ENCODE measurements at places on chromosomes 6 and 20. TPM values are rescaled to one million over a fixed set of nuclear protein-coding genes. Genes with fewer than 3 reads are reported as not detected.

DNA sequence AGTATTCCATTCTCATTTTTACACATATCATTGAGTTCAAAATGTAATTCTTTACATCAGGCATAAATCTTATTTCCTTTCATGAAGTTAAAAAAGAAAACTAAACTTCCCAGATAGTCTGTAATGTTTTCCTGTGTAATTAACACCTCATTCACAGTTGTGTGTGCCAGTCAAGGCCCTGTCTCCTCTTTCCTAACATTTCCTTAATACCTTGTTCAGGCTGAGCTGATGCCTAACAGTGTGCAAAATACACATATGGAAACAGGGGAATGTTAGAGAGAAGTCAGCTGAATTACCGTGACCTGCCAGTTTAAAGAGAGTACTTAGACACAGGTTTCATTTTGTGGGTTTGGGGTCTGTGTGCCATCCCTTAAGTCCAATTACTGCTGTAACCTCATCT lies 208.7 kb downstream of the COL9A1 start:
- DNase-seq, result no peak

- DNase-seq, result peak; percentile 23
Measured at GRCh38 chr6:63804381-63804956, 168.9 kb downstream of the PHF3 start.

DNA sequence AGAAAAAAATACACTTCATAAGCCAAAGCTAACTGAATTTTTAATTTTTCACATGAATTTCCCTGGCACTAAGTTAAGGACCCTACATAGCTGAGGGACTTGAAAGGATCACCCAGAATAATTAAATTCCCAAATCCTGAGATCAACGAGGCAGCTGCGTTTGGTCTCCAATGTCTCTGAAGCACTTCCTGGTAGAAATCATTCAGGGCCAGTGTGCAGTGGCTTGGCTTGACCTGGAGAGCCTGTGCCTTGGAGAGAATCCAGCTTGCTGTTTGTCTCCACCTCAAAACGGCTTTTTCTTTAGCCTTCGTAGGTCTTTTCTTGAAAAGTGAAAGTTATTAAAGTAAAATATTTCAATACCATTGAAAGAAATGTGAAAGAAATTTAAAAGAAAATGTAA lies 92.4 kb downstream of the SMOC2 start:
- no peak for DNase-seq

GRCh38 chr6:27352850-27353249 lies 35.7 kb upstream of the ZNF391 start:
- no peak for DNase-seq

DNA sequence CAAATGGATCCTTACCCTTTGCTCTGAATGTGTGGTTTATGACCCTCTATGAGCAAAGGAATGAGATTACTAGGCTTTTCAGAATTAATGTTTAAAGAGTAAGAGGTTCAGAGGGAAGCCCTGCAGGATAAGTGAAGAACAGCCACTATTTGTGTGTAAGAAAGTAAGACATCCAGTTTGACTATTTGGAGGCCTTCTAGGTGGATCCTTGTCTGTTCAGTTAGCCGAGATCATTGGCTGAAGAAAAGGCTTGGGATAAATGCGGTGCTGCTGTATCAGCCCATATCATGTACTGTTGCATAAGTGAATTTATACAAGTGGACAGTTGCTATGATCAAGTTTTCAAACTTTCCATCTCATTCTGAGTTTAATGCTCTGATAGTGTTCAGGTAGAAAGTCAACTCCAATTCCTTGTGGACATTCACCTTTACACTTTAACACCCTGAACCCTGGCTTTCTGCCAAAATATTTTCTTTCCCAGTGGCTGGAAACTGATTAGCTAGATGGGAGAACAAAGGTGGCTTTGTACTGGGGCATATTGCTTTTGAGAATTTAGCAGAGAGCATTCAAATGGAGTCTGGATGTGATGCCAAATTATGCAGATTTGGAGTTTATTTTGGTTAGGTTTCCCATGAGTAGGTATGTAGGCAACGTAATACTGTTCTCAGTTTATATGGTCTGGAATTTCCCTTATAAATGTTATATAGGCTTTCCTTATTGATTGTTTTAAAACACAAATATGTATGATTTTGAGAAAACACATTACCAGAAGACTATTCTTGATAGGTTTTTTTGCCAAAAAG lies 15.0 kb downstream of the PARD6B start:
- DNase-seq, result no peak

DNA sequence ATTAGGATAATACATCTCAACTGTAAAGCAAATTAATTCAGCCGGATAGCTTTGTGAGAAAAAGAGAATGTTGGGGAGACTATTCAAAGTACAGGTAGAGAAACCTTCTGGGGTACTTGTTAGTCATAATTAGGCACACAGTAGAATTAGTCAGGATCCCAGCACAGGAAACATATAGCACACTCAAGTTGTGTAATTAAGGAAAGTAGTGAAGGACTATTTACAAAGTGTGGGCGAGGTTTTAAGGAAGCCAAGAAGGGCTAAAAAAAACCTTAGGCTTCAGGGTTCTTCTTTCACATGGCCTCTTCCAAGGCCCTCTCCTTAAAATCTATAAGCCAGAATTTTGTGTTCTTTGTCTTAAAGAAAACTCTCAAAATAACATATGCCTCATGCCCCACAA lies 126.7 kb downstream of the RTN4IP1 start:
- DNase-seq, result no peak

DNA sequence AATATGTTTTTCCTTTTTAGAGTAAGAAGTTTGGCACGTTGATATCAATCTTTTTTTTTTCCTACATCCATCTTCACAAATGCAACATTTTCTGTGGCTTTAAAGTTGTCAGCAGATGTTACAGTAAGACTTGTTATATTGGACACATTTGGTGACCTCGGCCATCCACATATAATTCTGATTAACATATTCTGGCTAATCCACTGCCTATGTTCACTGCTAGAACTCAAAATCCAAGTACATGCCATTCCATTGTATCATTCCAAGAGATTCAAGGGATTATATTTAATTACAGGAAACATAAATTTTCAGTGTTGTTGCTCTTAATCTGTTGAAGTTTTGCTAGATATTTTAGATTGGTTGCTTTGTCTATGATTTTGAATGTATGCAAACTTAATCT lies 367.6 kb downstream of the TENT5A start:
- no peak for DNase-seq

GRCh38 chr6:1379017-1379787 lies 10.2 kb upstream of the FOXF2 start:
- DNase-seq, result no peak

GRCh38 chr20:46148313-46149208 lies 30.4 kb downstream of the CD40 start:
- DNase-seq, result no peak

DNA sequence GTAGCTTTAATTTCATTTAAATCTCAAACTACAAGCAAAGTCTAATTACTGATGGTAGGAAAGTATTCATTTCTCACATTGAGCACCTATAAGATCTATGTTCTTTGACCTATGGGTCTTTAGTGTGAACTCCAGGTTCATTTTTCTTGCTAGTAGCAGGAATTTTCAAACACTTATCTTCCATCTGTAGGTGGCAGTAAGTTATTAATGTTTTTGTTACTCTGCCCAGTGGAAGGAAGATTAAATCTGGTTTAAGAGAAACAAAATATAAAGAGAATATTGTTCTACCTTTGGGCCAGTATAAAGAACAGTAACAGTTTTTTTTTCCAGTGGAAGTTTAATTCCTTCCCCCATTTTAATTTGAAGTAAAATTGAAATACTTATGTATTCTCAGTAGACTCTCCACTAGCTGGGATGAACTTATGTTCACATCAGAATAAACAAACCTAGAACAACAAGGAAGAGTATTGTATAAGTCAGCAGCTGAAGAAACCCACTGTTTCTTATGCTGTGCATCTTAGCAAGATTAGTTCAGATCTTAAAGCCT lies 328.2 kb downstream of the PHF3 start:
- DNase-seq, result no peak

- no peak for DNase-seq
Measured at GRCh38 chr6:43509984-43510826, at the start of gene LRRC73. TSS of gene LRRC73 (minus strand) at chr6:43510346. CDS start at chr6:43509785, 561 bp downstream.

GRCh38 chr6:118746825-118747174 lies 95.4 kb upstream of the CEP85L start:
- DNase-seq, result no peak

- no peak for DNase-seq
Measured at GRCh38 chr20:48695255-48695654, 132.5 kb downstream of the PREX1 start.

DNA sequence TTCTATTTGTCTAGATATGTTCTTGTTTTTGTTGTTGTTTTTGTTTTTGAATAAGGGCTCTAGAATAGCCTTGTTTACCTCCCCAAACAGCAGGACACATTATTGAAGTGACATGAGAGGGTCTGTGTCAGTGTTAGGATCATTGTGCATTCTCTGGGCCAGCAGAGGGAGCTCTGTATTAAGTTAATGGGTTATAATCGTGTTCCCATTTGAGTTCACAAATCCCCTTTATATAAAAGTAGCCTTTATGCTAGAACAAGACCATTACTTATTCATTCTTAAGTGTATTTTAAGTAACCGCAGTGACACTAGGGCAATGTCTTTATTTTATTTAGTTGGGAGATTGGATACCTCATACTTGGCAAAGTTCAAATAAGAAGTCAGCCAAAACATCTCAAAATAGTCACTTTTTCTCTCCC lies 44.8 kb downstream of the STK4 start:
- no peak for DNase-seq

- no peak for DNase-seq
Measured at GRCh38 chr6:138393871-138394783, 9.9 kb upstream of the HEBP2 start.

DNA sequence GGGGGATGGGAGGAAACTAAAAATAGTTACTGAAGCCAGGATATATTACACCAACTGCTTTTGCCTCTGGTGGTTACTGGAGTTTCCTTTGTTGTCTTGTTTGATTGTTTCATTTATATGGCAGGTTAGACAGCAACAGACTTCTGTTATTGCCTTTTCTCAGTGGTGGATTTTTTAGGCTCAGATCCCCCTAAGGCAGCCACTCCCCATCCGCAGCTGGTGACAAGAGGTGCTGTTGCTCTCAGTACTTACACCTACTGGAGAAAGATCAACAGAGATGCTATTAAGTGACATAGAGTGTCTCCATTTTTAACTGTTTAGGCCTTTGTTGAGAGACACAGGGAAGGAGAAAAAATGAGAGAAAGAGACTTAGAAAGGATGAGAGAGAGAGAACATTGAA lies 552.1 kb downstream of the PKHD1 start:
- DNase-seq, result no peak

GRCh38 chr6:34027445-34027936 lies 118.4 kb downstream of the GRM4 start:
- no peak for DNase-seq

- no peak for DNase-seq
Measured at GRCh38 chr6:43962458-43962857, 164.8 kb downstream of the MRPL14 start.

DNA sequence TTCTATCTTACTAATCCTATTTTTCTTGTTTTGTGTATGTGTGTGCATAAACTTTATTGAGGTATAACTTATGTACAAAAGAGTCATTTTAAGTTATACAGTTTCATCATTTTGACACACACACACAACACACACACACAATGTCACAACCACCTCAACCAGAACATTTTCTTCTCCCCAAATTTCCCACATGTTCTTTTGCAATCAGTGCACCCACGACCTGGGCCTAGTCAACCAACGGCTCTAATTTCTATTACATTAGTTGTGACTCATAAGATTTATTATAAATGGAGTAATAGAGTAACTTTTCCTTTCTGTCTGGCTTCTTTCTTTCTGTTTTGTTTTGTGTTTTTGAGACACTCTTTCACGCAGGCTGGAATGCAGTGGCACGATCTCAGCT lies 9.8 kb upstream of the POM121L2 start:
- DNase-seq, result no peak

DNA sequence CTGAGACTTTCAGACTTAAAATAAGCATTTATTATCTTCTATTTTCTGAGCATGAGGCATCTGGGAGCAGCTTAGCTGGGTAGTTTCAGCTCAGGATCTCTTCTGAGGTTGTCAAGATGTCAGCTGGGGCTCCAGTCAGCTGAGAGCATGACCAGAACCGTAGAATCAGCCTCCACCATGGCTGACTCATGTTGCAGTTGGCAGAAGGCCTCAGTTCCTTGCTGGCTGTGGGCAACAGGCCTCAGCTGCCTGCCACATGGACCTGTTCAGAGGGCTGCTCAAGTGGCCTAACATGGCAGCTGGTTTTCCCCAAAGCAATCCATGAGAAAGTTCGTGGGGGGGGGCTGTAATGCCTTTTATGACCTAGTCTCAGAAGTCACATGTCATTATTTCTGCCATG lies 142.3 kb downstream of the LY86 start:
- no peak for DNase-seq

GRCh38 chr20:49635166-49635565 lies 67.2 kb upstream of the PTGIS start:
- no peak for DNase-seq

DNA sequence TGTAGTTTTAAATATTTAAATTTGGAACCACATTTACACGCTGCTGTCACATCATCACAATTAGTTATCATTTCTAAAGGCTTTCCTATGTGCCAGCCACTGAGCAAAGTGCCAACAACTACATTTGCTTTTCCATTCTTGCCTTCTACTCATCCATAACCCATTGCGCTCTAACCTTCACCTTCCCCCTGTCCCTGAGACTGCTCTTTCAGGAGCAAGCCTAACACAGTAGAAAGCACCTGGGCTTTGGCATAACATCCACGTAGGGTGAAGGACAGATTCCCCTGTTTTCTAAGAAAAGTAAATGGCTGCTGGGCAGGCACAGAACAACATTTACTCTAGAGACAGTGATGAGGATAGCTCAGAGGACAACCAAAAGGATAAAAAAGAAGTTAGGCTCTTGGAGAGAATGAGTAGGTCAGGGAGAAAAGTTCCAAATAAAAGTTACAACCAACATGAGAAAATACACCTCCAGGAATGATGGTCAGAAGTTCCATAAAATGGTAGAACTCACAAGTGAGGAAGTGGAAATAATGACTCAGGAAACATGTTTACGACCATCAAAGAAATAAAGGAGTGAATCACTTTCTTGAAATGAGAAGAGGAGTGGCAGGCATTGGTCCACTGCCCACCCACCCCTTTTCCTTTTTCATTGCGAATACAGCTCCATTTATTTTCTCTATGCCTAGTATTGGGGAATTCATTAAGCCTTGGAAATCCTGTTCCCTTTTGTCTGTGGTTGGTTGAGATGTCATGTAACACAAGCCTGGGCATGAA lies 77.2 kb downstream of the PFDN4 start:
- peak; percentile 5 for DNase-seq

GRCh38 chr6:34650823-34651222 lies 45.7 kb downstream of the ILRUN start:
- DNase-seq, result no peak

- DNase-seq, result no peak
Measured at GRCh38 chr6:84657486-84657885, 106.9 kb downstream of the TBX18 start.

GRCh38 chr6:5729813-5730517 lies 276.8 kb downstream of the NRN1 start:
- no peak for DNase-seq

FAM50B gene
- 3.9 TPM for polyA plus RNA-seq

TRAPPC3L gene
- 0.28 TPM for polyA plus RNA-seq

NHSL1 gene
- 28.1 TPM for polyA plus RNA-seq

SPTLC3 gene
- 10.0 TPM for polyA plus RNA-seq

PARD6B gene
- 2.0 TPM for polyA plus RNA-seq

C6orf141 gene
- 51.6 TPM for polyA plus RNA-seq

CASS4 gene
- polyA plus RNA-seq, result not detected

TBX18 gene
- 0.03 TPM for polyA plus RNA-seq

SLC52A3 gene
- 0.84 TPM for polyA plus RNA-seq

SEL1L2 gene
- not detected for polyA plus RNA-seq

FLOT1 gene
- polyA plus RNA-seq, result 22.1 TPM

CCR6 gene
- not detected for polyA plus RNA-seq

ADGRB3 gene
- not detected for polyA plus RNA-seq

DSP gene
- 286 TPM for polyA plus RNA-seq

PMEPA1 gene
- polyA plus RNA-seq, result 50.7 TPM

CLPSL1 gene
- not detected for polyA plus RNA-seq
